ENCODE measurements at places on chromosomes 4 and X.
A peak's percentile ranks its signal among the peaks of the same experiment; 100 is the strongest.

- no peak overlapping the region for H3K27ac ChIP-seq
- no peaks in the 10 kb centered on the region for H3K27me3 ChIP-seq
- H3K4me1 ChIP-seq: no peaks in the 10 kb centered on the region
- no peak overlapping the region for H3K4me3 ChIP-seq
- no peaks in the 10 kb centered on the region for H3K36me3 ChIP-seq
These were observed 39.6 kb downstream of the FGFBP1 start for GRCh38 chr4:15898902-15899301.

DNA sequence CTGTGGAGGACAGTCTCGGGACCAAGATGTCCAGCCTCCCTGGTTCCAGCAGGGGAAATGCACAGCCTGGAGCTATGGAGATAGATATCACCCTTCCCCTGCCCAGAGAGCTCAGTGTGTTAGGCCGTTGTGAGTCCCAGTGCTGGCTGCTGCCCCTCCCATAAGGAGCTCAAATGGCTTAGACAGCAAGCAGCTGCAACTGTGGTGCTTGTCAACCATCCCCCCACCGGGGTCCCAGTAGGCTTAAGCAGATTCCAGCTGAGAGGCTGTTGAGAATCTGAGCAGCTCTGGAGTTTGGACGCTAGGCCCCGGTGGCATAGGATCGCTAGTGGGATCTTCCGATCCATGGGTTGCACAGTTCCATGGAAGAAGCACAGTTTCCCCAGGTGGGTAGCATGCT, 181.8 kb upstream of the POF1B start:
- no peak overlapping the region for H3K27ac ChIP-seq
- no peaks in the 10 kb centered on the region for H3K27me3 ChIP-seq
- no peak overlapping the region for H3K4me3 ChIP-seq
- no peaks in the 10 kb centered on the region for H3K4me1 ChIP-seq
- H3K36me3 ChIP-seq: no peaks in the 10 kb centered on the region
- DNase-seq: no peak

- DNase-seq: peak; percentile 55
- peaks cover 2% of the 10 kb centered on the region for H3K4me1 ChIP-seq
- peak overlapping the region; percentile 81 for H3K27ac ChIP-seq
- H3K4me3 ChIP-seq: no peak overlapping the region
- H3K36me3 ChIP-seq: no peaks in the 10 kb centered on the region
These were observed 263.9 kb upstream of the CXorf66 start for GRCh38 chrX:140229191-140229590.

GRCh38 chr4:158891256-158891655, 122.4 kb downstream of the FNIP2 start:
- DNase-seq: no peak
- H3K27ac ChIP-seq: no peak overlapping the region
- H3K4me1 ChIP-seq: peaks cover 5% of the 10 kb centered on the region
- no peaks in the 10 kb centered on the region for H3K27me3 ChIP-seq
- no peaks in the 10 kb centered on the region for H3K36me3 ChIP-seq

GRCh38 chrX:114582698-114583395, 1.0 kb upstream of the HTR2C start:
- DNase-seq: peak; percentile 52
- H3K4me3 ChIP-seq: peak overlapping the region; percentile 60
- H3K36me3 ChIP-seq: no peaks in the 10 kb centered on the region
- peaks cover 28% of the 10 kb centered on the region for H3K4me1 ChIP-seq

GRCh38 chr4:26273616-26273980, 47.2 kb upstream of the RBPJ start:
- H3K27ac ChIP-seq: no peak overlapping the region
- H3K4me1 ChIP-seq: peaks cover 34% of the 10 kb centered on the region
- H3K4me3 ChIP-seq: no peak overlapping the region
- no peaks in the 10 kb centered on the region for H3K27me3 ChIP-seq
- no peaks in the 10 kb centered on the region for H3K36me3 ChIP-seq

- H3K4me1 ChIP-seq: peaks cover 13% of the 10 kb centered on the region
- no peak for DNase-seq
- no peak overlapping the region for H3K27ac ChIP-seq
- no peak overlapping the region for H3K4me3 ChIP-seq
- no peaks in the 10 kb centered on the region for H3K27me3 ChIP-seq
- H3K36me3 ChIP-seq: no peaks in the 10 kb centered on the region
These were observed 283.9 kb downstream of the NKX6-1 start for GRCh38 chr4:84215217-84215616.

DNA sequence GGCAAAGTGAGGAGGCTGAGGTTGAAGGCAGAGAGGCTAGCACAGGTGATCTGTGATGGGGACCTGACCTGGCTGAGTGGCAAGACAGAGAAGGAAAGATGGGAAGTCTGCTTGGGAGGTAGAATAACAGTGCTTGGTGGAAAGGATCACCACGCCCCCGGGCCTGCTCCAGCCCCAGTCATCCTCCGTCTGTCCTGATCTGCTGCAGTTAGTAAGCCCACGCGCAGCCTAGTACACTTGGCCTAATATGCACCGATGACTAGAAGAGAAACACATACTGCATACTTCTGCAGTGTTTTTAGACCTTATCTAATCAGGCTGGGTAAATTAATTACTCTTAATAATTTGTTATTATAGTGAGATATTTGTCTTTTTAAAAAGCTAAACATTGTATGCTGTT, 103.7 kb upstream of the KLF3 start:
- no peak for DNase-seq
- no peak overlapping the region for H3K4me3 ChIP-seq
- H3K27me3 ChIP-seq: no peaks in the 10 kb centered on the region
- H3K4me1 ChIP-seq: no peaks in the 10 kb centered on the region
- H3K27ac ChIP-seq: no peak overlapping the region

DNA sequence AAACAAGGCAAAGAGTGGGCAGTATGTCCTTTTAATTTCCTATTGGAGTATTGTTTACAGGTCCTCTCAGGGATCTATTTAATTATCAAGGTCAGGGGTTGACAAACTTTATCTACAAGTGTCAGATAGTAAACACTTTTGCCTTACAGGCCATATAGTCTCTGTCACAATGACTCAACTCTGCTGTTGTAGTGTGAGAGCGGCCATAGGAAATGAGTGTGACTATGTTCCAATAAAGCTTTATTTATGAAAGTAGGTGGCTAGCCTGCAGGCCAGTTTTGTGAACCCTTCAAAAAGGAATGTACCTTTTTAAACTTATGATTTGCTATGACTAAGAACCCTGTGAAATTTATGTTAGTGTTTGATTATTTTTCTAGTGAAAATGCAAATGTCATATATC, 156.1 kb downstream of the GPAT3 start:
- no peaks in the 10 kb centered on the region for H3K27me3 ChIP-seq
- no peaks in the 10 kb centered on the region for H3K36me3 ChIP-seq
- H3K4me3 ChIP-seq: no peak overlapping the region
- H3K27ac ChIP-seq: no peak overlapping the region
- no peak for DNase-seq

DNA sequence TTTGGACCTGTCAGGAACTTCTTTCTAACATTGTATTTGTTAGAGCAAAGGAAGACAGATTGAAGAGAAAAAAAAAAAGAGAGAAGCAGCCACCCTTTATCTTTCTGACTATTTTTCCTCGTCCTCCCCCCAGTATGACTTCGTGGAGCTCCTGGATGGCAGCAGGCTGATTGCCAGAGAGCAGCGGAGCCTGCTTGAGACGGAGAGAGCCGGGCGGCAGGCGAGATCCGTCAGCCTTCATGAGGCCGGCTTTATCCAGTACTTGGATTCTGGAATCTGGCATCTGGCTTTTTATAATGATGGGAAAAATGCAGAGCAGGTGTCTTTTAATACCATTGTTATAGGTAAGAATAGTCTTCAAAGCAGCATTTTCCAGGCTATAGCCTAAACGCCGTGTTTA, 237.7 kb downstream of the DCTD start:
- H3K4me3 ChIP-seq: no peak overlapping the region
- DNase-seq: no peak
- no peaks in the 10 kb centered on the region for H3K4me1 ChIP-seq
- 0 out of 2 replicates have a peak overlapping the region, but pooled peaks have one; percentile 57 for H3K27ac ChIP-seq
- no peaks in the 10 kb centered on the region for H3K36me3 ChIP-seq

Measured in GM23338 (cell line).